Inflammatory macrophage (primary cell): ENCODE measurements at places on chromosomes 11 and 22.
A peak's percentile ranks its signal among the peaks of the same experiment; 100 is the strongest.

- DNase-seq, result no peak
Measured at GRCh38 chr11:16881766-16882165, 132.4 kb downstream of the PLEKHA7 start.

- peak; percentile 5 for DNase-seq
Measured at GRCh38 chr22:32823024-32823730, 21.7 kb downstream of the TIMP3 start.

DNA sequence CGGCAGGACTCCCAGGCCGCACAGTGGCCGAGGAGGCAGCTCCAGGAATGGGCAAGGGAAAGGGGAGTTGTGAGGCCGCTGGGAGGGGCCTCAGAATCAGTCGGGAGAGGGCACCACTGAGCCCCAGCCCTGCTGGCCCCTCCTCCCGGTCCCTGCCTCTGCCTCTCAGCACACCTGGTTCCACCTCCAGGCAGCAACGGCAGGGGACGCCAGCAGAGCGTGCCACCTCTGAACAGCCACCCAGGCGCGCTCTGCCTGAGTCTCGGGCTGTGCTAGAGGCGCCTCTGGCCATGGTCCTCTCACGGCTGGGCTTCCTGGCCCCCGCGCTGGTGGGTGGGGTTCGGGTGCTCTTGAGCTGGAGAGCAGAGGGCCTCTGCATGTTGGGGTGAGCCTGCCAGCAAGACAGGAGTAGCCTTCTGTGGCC lies 33.0 kb downstream of the MOB2 start:
- no peak for DNase-seq

- no peak for DNase-seq
Measured at GRCh38 chr11:18010977-18011586, 1.8 kb downstream of the SERGEF start.

GRCh38 chr11:64458997-64459396 lies 100.0 kb downstream of the RPS6KA4 start:
- no peak for DNase-seq

DNA sequence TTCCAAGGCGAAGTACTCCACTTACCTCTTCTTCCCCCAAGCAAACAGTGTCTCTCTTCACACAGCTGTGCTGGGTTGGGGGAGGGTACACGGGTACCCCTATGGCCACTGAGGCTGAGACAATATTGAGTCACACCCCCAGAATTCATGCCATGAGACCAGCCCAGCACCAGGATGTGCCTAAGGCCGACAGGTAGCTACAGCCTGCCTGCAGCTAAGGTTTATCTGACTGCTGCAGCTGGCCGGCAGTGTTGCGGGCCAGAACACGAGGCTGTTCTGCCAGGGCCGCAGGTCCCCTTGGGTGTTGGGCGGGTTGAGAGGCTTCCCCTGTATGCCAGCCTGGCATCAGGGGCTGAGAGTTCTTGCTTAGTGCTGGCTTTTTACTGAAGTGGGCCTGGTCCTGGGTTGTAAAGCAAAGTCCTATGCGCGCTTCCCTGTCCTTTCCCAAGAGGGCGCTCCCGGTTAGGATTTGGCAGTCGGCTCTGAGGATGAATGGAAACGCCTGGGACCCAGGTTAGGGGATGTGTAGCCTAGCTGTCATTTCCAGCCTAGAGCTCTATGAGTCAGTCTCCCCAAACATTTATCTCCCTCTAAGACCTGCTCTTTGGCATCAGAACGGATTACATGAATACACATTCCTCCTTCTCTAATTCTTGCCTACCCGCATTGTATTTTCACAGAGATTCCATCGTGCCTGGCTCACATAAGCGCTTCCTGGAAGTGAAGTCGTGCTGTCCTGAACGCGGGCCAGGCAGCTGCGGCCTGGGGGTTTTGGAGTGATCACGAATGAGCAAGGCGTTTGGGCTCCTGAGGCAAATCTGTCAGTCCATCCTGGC lies 7.1 kb downstream of the USP18 start:
- peak; percentile 73 for DNase-seq

DNA sequence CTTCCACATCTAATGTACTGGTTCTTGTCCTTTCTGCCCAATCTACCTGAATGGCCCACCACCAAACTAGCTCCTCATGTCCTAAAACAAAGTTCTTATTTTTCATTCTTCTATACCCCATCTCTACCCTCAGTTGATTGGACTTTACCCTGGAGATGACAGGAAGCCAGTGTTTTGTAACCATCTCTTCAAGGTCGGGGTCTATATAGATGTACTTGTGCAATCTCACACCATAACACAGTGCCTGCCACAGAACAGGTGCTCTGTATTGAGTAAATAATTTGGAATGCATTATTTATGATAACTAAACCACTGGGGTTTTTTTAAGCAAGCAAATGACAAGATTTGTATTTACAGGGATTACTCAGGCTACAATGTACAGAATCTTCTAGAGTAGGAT lies 76.7 kb upstream of the FAM181B start:
- DNase-seq, result no peak

DNA sequence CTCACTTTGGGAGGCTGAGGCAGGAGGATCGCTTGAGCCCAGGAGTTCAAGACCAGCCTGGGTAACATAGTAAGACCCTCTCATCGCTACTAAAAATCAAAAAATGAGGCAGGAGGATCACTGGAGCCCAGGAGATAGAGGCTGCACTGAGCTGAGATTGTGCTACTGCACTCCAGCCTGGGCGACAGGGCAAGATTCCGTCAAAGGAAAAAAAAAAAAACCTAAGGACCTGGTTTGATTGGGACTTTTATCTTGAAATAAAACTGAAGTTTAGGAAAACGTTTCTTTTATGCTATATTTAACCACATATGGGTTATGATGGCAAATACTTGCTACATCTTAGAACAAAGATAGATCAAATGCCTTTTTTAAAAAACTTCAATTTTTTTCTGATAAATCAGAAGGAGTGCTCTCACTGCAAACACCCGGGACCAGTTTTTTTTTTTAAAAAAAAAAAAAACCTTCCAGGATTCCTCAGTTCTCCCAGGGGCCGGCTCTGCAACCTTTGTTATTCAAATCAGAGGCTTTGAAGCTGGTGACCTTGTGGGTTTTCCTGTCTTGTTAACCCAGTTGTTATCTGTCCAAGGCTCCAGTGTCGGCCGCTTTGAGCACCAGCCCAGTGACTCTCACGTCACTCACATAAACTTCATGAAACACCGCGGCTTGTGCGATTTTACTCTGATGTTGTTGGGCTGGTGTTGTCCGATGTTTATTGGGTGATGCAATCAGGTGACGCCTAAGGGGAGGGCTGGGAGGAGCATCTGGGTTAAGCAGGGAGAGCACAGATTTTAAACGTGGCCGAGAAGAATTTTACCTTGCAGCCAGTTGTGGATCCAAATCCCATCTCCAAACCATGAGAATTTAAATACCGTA lies 24.7 kb upstream of the SLC22A12 start:
- no peak for DNase-seq

DNA sequence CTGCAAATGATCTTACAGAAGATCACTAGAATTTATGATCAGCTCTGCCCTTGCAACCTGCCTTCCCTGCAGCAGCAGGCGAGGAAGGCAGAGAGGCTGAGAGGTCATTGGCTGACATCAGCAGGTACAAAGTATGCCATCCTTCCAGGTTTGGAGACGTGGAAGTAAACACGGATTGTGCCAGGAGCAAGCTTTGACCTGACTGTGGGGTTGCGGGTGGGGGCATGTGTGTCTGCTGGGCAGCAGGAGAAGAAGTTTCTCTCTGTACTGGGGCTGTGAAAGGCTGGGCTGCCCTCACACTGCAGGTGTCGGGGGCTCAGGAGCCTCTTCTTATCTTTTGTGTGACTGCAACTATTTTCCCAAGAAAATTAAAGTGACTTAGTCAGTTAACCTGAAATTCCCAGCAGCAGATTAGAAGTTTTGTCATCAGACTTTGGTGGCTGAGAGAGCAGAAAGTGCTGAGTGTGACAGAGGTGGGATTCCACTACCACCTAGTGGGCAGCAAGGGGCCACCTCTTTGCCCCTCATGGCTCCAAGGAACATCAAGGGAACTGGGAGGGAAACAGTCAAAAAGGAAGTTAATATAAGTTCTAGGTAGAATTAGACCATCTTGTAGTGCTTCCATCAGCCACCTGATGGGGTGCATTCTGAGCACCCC lies 565.9 kb downstream of the ETS1 start:
- DNase-seq, result no peak

DNA sequence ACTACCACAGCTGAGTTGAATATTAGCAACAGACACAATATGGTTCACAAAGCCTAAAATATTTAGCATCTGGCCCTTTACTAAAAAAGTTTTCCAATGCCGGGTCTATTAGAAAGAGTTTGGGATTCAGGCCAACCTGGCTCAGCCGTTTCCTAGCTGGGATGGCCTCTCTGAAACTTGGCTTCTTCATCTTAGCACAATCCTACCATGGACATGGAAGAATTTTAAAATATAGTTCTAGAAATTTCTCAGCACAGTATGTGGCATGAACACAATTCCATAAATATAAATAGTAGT lies 103.8 kb downstream of the RRAS2 start:
- no peak for DNase-seq

GRCh38 chr11:10568486-10568941 lies at the start of gene LYVE1:
Gene LYVE1 (minus strand): TSS chr11:10568665. CDS start chr11:10568532, 133 bp downstream.
- no peak for DNase-seq

DNA sequence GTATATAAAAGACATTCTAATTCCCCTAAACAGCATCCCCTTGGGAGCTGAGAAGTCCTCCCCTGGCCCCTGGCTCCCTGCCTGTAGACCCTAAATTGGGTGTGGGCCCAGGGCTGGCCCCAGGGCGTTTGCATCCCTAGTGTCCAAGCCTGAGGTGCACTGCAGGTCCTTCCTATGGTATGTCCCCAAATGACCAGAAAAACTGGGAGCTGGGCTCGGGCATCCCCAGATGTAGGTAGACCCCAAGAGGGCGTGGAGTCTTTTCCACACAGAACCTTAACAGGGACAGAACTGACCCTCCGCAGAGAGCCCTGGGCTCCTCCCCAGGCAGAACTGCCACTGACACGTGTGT lies 782 bp upstream of the OSBPL5 start:
- no peak for DNase-seq

DNA sequence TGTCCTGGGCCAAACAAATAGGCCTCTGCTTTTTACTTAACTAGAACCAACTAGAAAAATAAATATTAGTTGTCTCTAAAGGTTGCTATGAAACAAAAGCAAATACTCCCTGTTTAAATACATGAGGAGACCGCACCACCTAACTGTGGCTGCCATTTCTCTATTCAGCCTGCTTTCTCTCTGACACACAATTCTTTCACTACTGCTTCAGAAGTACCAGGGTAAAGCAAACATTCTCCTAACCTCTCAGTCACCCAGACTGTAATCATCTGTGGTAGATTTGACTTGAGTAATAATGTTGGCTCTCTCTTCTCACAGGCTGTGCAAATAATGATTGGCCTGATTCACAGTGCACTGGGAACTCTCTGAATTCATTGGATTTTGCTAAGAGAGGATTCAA lies 41.0 kb upstream of the MS4A8 start:
- no peak for DNase-seq

GRCh38 chr22:43289531-43289963 lies 53.6 kb downstream of the SCUBE1 start:
- peak; percentile 42 for DNase-seq

- peak; percentile 60 for DNase-seq
Measured at GRCh38 chr11:124207102-124207792, 24.1 kb downstream of the OR10D3 start.

DNA sequence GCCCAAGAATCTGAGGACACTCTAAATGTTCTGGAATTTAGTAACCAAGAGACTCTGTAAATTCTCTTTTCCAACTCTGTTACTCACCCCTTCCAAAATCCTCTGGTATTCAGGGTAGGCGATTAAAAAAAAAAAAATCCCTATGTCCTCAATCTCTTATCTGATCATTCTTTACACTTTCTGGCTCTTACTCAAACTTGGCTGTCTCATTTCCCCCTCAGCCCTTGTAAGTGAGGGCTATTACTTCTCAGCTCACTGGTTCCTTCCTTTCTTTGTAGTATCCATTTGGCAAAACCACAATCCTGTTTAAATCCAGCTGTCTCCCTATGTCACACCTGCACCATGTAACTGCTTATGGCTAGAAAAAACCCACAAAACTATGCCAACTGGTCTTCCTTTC lies 12.7 kb upstream of the MSANTD2 start:
- DNase-seq, result no peak

GRCh38 chr11:118146554-118146953 lies 6.1 kb downstream of the SCN4B start:
- DNase-seq, result no peak

DNA sequence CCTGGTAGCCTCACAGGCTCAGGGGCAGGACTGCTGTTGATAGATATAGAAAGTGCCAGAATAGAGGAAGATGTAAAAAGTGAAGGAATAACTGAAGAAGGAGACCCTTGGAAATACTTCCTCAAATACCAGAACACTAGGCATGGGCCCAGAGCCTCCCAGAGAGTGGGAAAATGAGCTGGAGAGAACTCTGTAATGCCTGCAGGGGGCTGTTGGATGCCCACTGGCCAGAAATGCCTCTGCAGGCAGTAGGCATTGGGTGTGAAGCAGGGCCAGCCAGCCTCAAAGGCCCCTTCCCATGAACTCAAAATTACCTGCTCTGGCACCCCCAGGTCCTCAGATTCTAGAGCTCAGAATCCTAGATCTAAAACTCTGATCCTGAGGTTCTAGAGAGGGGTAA lies 15.1 kb downstream of the P2RY2 start:
- no peak for DNase-seq

GRCh38 chr11:4890279-4890678 lies 8.6 kb downstream of the OR51T1 start:
- DNase-seq, result no peak

DNA sequence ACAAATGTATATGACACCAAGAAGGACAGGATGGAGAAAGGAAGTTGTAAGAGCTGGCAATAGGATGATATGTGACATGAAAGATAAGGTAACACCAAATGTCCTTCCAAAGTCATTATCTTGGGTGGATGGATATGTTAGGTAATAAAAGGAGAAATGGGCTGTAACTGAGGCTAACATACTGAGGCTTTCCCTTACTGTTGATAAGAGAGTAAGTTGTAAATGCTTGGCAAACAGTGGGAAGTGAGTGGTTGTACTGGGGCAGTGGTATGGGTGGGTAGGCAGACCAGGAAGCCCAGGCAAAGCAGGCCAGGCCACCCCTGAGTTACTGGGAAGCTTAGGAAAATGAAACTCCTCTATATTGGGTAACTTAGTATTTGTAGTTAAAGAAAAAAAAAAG lies 73.7 kb downstream of the ARHGAP42 start:
- DNase-seq, result no peak

GRCh38 chr11:126341760-126342161 lies 13.7 kb upstream of the ST3GAL4 start:
- no peak for DNase-seq

- DNase-seq, result no peak
Measured at GRCh38 chr11:86415026-86415425, 40.3 kb downstream of the CCDC81 start.

- no peak for DNase-seq
Measured at GRCh38 chr11:15471895-15472799, 357.4 kb downstream of the INSC start.

GRCh38 chr11:83456566-83456965 lies 170.4 kb upstream of the CCDC90B start:
- no peak for DNase-seq
